ENCODE measurements at places on chromosomes 5 and 9. TPM values are rescaled to one million over a fixed set of nuclear protein-coding genes. Genes with fewer than 3 reads are reported as not detected.

The CDH10 gene
- not detected for total RNA-seq

The ENTPD2 gene
- total RNA-seq, result 6.7 TPM

The PLCXD3 gene
- total RNA-seq, result 3.8 TPM

DNA sequence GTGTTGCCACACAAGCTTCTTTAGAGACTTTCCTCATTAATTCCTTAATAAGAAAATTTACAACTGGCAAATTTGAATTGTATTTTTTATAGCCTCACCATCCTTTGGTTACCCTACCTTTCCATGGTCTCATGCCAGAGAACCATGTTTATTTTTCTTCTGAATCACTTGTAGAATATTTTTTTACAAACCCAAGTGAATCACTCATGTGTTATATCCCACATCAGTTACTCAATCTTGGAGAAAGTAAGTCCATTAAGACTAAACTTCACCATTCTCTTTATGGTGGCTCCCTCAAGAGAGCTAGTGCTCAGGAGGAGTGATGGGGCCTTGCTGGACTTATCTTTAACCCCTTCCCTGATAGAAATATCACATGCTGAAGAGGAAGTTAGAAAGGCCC, 128.9 kb downstream of the SUSD1 start:
- H3K4me3 ChIP-seq, result no peak overlapping the region
- no peak for DNase-seq
- H3K4me1 ChIP-seq, result peaks cover 7% of the 10 kb centered on the region
- no peaks in the 10 kb centered on the region for H3K36me3 ChIP-seq
- no peak overlapping the region for H3K27ac ChIP-seq
- no peaks in the 10 kb centered on the region for H3K27me3 ChIP-seq

DNA sequence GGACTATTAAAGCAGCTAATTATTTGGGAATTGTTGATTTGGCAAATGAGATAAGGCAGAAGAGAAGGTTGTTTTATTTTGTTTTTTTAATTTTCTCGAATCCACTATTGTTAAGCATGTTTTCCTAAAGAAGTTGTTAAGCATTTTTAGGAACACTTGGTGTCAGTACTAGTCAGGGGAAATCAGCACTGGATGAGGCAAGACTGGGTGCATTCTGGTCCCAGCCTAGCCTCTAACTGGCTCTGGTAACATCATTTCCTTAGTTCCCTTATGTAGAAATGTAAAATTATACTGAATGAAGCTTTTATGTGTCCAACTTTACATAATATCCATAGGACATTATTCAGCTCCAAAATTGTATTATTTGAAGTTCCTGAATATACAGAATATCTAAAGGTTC, 196.1 kb downstream of the PCSK5 start:
- no peaks in the 10 kb centered on the region for H3K4me1 ChIP-seq
- H3K27me3 ChIP-seq, result no peaks in the 10 kb centered on the region
- no peak overlapping the region for H3K4me3 ChIP-seq
- DNase-seq, result no peak
- no peak overlapping the region for H3K27ac ChIP-seq
- no peaks in the 10 kb centered on the region for H3K36me3 ChIP-seq

- no peak for DNase-seq
- H3K4me1 ChIP-seq, result no peaks in the 10 kb centered on the region
- no peaks in the 10 kb centered on the region for H3K36me3 ChIP-seq
- H3K27ac ChIP-seq, result no peak overlapping the region
- H3K27me3 ChIP-seq, result no peaks in the 10 kb centered on the region
These were observed 65.5 kb upstream of the TBCA start for GRCh38 chr5:77841616-77842015.

- H3K27me3 ChIP-seq, result no peaks in the 10 kb centered on the region
- H3K36me3 ChIP-seq, result peaks cover 10% of the 10 kb centered on the region
- no peak for DNase-seq
- H3K27ac ChIP-seq, result no peak overlapping the region
- no peak overlapping the region for H3K4me3 ChIP-seq
- H3K4me1 ChIP-seq, result no peaks in the 10 kb centered on the region
These were observed 13.1 kb downstream of the FPGS start for GRCh38 chr9:127815512-127816361.

- no peak overlapping the region for H3K27ac ChIP-seq
- H3K4me3 ChIP-seq, result no peak overlapping the region
- H3K36me3 ChIP-seq, result no peaks in the 10 kb centered on the region
- DNase-seq, result no peak
- no peaks in the 10 kb centered on the region for H3K4me1 ChIP-seq
- no peaks in the 10 kb centered on the region for H3K27me3 ChIP-seq
These were observed 55.9 kb upstream of the IL6ST start for GRCh38 chr5:56050551-56051255.

DNA sequence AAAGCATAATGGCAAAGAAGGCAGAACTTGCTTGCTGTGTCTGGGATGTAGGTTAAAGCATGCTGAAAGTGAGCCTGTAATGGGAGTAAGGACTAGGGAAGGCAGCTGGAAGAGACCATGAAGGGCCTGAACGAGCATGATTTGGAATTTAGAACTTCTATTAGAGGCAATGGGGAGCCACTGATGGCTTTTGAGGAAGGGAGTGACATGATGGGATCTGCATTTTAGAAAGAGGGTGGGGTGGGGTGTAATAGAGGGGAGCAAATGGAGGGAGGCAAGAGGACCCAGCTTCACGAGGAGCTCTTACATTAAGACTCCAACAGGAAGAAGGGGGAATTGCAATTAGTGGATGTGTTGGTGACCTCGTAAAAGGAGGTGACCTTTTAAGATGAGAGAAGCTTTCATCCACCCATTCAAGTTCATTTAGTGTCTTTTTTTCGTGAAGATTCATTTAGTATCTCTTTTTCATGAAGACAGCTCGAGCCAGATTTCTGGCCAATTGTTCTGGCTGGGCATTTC, 13.6 kb upstream of the GABRP start:
- H3K27ac ChIP-seq, result no peak overlapping the region
- H3K4me3 ChIP-seq, result no peak overlapping the region
- no peak for DNase-seq
- H3K27me3 ChIP-seq, result no peaks in the 10 kb centered on the region

GRCh38 chr9:135661816-135662560, 1.1 kb upstream of the LCN9 start:
- no peaks in the 10 kb centered on the region for H3K4me1 ChIP-seq
- H3K36me3 ChIP-seq, result no peaks in the 10 kb centered on the region
- peaks cover 43% of the 10 kb centered on the region for H3K27me3 ChIP-seq
- no peak for DNase-seq
- H3K4me3 ChIP-seq, result no peak overlapping the region

DNA sequence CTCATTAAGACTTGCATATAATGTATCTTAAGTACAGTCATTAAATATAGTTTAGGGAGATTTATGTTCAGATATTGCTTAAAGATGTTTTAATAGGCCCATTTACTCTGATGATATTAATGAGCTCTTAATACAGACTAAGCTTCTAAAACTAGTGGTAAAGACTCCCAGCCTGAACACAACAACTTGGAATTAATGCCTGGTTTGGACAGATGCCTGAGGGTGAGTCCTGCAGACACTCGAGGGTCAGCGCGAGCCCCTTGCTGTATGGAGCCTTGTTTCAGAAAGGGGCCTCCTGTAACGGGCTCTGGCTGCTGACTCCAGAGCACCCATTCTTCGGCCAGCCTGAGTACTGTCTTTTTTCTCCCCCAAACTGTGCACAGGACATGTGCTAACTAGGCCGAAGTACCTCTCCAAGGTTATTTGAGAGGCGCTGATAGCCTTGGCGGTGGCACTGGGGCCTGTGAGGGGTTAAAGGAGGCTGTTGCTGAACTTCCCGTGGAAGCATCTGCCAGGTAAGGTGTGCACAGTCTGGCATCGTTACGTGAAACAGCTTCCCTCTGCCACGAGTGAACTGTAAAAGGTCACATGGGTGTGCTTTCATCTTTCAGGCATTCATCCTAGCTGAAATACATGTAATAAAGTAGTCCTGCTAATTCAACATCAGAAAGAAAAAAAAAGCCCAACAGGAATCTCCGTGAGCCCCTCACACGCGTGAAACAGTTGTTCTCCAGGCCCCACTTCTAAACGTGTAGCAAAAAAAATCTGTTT, 113.4 kb downstream of the MVB12B start:
- H3K27ac ChIP-seq, result no peak overlapping the region
- H3K27me3 ChIP-seq, result no peaks in the 10 kb centered on the region
- no peak for DNase-seq
- no peak overlapping the region for H3K4me3 ChIP-seq
- H3K4me1 ChIP-seq, result no peaks in the 10 kb centered on the region
- H3K36me3 ChIP-seq, result no peaks in the 10 kb centered on the region

- no peak overlapping the region for H3K4me3 ChIP-seq
- no peak for DNase-seq
- no peaks in the 10 kb centered on the region for H3K27me3 ChIP-seq
- H3K36me3 ChIP-seq, result peaks cover 8% of the 10 kb centered on the region
These were observed 10.5 kb downstream of the BRD3 start for GRCh38 chr9:134057307-134057657.

DNA sequence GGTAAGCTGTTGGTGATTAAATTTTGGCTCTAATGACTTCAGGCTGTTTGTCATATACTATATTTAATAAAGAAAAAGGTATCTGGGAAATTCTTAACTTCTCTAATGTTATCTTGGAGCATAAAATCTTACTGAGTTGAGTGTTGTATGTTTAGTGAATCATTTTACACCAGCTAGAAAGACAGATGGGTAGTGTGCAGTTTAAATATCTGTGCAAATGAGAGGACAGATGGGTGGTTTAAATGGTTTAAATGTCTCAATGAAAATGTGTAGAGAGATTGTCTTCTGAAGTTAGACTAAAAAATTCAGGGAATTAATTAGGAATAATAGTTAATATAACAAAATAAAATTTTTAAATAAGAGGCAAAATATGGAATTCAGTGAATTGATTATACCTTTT, 114.5 kb downstream of the FER start:
- no peak overlapping the region for H3K4me3 ChIP-seq
- no peak overlapping the region for H3K27ac ChIP-seq
- H3K4me1 ChIP-seq, result no peaks in the 10 kb centered on the region
- H3K36me3 ChIP-seq, result no peaks in the 10 kb centered on the region
- no peak for DNase-seq

GRCh38 chr9:95382433-95382832, 64.9 kb upstream of the FANCC start:
- H3K4me1 ChIP-seq, result peaks cover 4% of the 10 kb centered on the region
- H3K4me3 ChIP-seq, result no peak overlapping the region
- H3K36me3 ChIP-seq, result no peaks in the 10 kb centered on the region
- DNase-seq, result no peak
- no peaks in the 10 kb centered on the region for H3K27me3 ChIP-seq
- no peak overlapping the region for H3K27ac ChIP-seq

GRCh38 chr5:42719034-42719433, 37.6 kb upstream of the CCDC152 start:
- DNase-seq, result no peak
- no peak overlapping the region for H3K27ac ChIP-seq
- H3K4me1 ChIP-seq, result no peaks in the 10 kb centered on the region
- no peak overlapping the region for H3K4me3 ChIP-seq
- H3K36me3 ChIP-seq, result no peaks in the 10 kb centered on the region

DNA sequence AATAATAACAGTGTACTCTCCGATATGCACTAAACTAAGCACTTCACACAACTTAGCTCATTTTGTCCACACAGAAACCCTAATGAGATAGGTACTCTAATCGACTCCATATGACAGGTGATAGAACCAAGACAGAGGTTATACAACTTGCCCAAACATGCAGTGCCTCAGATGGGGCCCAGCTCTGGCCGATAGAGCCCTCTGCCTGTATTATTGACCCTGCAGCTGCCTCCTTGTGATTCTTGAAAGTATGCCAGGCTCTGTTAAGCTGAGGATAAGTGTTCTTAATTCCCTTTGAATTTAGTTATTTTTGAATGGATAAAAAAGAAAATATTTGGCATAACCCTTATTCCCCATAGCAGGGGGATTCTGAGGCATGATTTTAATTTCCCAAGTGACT, 78.5 kb downstream of the HMHB1 start:
- no peak for DNase-seq
- no peaks in the 10 kb centered on the region for H3K4me1 ChIP-seq
- H3K36me3 ChIP-seq, result no peaks in the 10 kb centered on the region
- no peak overlapping the region for H3K27ac ChIP-seq
- no peak overlapping the region for H3K4me3 ChIP-seq
- no peaks in the 10 kb centered on the region for H3K27me3 ChIP-seq

- H3K27me3 ChIP-seq, result no peaks in the 10 kb centered on the region
- no peaks in the 10 kb centered on the region for H3K4me1 ChIP-seq
- DNase-seq, result no peak
- no peaks in the 10 kb centered on the region for H3K36me3 ChIP-seq
These were observed 53.5 kb downstream of the PPP2R2B start for GRCh38 chr5:146825033-146825432.

DNA sequence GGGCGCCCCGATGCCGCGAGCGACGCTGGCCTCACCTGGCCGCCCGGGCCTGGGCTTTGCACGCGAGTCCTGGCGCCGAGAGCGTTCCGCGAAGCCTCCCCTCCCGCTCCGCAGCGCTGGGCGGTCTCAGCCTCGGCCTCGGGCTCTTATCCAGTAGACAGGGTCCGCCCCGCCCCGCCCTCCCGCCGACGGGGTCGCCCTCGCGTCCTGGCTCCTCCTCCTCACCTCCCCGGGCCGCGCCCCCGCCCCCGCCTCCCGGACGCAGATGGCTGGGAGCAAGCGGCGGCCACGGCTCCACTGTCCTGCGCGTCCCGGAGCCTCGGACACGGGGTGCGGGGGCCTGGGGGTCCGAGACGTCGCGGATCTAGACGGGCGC, at the start of gene SLC6A3:
Gene SLC6A3, minus strand, starts transcription at position 128 of the 376 bp plus-strand sequence. CDS start 2,243 bp downstream, outside the sequence.
- DNase-seq, result no peak
- H3K4me1 ChIP-seq, result peaks cover 10% of the 10 kb centered on the region
- peaks cover 76% of the 10 kb centered on the region for H3K27me3 ChIP-seq
- no peak within 1 kb of the TSS for H3K27ac ChIP-seq

DNA sequence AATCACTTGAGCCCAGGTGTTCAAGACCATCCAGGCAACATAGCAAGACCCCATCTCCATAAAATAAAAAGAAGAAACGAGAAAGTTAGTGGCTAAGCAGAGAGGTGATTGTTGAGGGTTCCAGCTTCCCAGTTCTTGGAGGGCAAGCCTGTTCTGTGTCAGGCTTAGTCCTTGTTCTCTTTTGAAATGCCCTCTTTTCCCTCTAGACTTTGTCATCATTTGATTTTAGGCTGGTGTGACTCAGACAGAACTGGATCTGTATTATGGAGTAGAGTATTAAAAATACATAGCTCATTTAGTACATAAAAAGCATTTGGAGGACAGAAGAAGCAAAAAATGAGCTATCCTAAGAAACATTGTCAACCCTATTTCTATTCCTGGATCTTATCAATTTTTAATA, 159.4 kb downstream of the CD180 start:
- no peak for DNase-seq
- H3K4me3 ChIP-seq, result no peak overlapping the region

DNA sequence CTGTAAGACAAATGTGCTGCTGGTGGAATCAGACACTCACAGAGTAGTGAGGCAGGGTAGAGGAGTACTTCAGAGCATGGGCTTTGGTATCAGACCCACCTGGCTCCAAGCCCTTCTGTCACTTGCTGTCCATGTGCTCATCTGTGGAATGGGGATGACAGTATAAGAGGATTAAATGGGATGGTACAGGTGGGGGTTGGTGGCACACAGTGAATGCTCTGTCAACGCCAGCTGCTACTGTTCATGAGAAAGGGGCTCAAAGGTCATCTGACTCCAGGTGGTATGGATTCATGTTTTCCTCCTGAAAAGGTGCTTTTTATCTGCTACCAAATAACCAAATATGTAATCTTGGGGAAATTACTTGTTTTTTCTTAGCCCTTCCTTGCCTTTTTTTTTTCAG, 23.0 kb upstream of the PPARGC1B start:
- DNase-seq, result no peak
- H3K36me3 ChIP-seq, result no peaks in the 10 kb centered on the region
- H3K27ac ChIP-seq, result no peak overlapping the region
- no peaks in the 10 kb centered on the region for H3K4me1 ChIP-seq

- H3K27me3 ChIP-seq, result no peaks in the 10 kb centered on the region
- no peak for DNase-seq
These were observed 45.5 kb upstream of the IFNE start for GRCh38 chr9:21527579-21527978.

Data from breast epithelium (tissue), 4 donors.